ENCODE measurements at places on chromosomes 12 and 14.
A peak's percentile ranks its signal among the peaks of the same experiment; 100 is the strongest.

GRCh38 chr12:65051218-65051617, 69.9 kb downstream of the WIF1 start:
- no peak for DNase-seq

- no peak for DNase-seq
Observed at GRCh38 chr12:28222081-28222700, 31.9 kb downstream of the CCDC91 start.

GRCh38 chr12:685388-685787, 22.1 kb upstream of the NINJ2 start:
- DNase-seq, result peak; percentile 27

GRCh38 chr14:61476105-61476753, 154.8 kb downstream of the PRKCH start:
- no peak for DNase-seq

- DNase-seq, result peak; percentile 28
Observed at GRCh38 chr12:82650627-82651337, 35.9 kb upstream of the TMTC2 start.

DNA sequence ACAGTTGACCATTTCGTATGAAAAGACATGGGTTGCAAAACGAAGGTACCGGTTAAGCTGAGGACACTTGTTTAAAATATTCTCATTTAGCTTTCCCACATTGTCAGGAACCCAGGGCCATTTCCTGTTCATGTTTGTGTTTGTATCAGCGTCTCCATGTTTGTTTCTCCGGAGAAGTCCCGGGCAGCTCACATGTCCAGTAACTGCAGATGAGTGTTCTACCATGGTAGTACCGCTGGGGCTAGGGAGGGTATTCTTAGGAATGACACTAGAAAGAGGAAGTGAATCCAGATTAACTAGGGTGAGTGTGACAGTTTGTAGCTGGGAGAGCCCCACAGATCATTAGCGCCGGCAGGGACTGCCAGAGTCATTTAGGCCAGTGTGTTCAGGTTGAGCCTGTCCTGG, 50.0 kb upstream of the EVL start:
- peak; percentile 83 for DNase-seq

- DNase-seq, result no peak
Observed at GRCh38 chr14:96710060-96710666, 87.0 kb upstream of the VRK1 start.

DNA sequence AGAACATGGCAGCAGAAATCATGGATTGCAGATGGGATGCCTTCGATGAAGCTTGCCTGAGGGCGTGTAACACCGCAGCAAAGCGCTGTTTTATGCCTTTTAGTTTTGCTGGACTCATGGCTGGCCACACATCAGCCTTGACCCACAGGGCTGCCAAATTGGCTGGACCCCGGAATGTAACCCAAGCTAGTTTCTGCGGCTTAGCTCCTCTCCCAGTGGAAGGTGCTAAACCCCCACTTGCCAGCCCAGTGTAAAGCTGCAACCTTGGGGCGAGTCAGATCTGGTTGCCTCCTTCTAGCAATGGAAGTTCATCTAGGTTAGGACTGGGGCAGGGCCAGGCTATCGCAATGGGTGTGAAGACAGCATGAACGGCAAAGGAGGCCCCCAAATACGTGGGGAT, 38.3 kb downstream of the MEG3 start:
- DNase-seq, result no peak

GRCh38 chr14:70073924-70074566, 114.7 kb downstream of the SLC8A3 start:
- peak; percentile 80 for DNase-seq

DNA sequence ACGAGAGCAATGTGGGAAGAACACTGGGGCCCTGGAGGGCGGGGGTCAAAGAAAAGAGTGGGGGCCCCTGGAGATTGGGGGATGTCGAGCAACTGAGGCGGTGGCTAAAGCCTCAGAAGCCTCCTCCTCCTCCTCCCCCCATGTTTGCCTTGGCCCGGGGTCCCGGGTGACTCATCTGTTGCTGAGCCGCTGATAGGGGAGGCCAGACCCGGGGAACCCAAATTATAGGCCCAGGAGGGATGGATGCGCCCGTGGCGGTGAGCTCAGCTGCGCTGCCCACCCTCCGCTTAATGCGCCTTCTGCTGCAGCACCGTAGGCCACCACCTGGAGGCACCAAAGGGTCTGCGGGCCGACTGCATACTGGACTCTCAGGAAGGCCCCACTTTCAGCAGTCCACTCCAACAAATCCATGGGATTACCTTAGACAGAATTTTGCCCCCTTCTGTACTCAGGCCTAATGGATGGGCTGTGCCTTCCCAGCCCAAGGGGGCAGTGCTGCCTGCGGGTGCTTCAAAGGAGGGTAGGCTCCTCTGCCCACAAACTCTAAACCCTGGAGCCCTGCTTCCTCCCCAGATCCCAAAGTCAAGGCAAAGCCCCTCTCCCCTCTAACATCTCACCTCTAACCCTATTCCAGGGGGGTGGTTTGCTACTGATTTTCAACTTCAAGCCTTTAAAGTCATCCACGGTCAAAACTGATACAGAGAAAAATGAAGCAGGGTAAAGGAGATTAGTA, 2.6 kb upstream of the WNT10B start:
- peak; percentile 46 for DNase-seq

DNA sequence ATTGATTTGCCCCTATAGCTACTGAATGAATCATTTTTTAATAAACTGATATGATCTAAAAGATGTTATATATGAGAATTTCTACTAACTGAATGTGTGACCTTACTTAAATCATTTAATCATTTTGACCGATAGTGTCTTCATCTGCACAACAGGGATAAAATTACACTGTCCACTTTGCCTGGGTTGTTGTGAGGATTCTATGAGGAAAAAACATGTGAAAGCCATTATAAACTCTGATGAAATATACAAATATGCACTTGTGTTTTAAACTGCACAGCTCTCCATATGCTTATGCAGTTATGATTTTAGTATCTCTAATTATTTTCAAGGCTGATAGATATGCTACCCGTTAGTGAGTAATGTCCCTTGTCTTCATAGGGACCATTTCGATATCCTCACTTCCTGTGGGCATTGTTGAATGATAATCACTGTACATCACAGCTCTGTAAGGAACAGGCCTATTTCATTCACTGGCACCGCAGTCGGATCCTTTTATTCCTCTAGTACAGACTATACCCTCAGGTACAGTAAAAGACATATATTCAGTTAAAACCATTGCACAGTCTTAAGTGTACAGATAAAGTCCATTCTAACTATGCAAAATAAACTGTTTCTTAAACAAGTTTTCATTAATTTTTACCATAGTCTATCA, 88.7 kb upstream of the RAP1B start:
- DNase-seq, result no peak

- no peak for DNase-seq
Observed at GRCh38 chr14:83863042-83863774, 1666.7 kb upstream of the FLRT2 start.

DNA sequence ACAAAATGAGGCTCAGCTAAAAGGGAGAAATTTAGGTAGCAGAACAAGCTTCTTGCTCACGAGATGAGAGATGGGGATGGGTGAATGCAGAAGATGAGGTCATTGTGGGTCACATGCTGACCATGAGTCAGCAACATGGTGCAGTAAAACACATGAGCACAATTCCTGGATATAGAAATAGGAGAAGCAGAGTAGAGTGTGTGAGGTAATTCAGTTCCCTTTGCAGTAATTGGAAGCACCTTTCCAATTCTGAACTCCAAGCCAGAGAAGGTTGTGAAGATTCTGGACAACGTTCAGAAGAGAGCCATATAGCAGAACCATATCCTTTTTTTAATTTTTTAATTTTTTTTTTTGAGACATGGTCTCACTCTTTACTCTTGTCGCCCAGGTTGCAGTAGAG, 62.0 kb upstream of the LMNTD1 start:
- DNase-seq, result peak; percentile 62

GRCh38 chr14:56199095-56199981, 81.1 kb downstream of the PELI2 start:
- DNase-seq, result no peak

GRCh38 chr14:37422748-37423147, 172.3 kb downstream of the FOXA1 start:
- DNase-seq, result no peak

- DNase-seq, result no peak
Observed at GRCh38 chr14:77122526-77123125, 19.0 kb downstream of the ZDHHC22 start.

DNA sequence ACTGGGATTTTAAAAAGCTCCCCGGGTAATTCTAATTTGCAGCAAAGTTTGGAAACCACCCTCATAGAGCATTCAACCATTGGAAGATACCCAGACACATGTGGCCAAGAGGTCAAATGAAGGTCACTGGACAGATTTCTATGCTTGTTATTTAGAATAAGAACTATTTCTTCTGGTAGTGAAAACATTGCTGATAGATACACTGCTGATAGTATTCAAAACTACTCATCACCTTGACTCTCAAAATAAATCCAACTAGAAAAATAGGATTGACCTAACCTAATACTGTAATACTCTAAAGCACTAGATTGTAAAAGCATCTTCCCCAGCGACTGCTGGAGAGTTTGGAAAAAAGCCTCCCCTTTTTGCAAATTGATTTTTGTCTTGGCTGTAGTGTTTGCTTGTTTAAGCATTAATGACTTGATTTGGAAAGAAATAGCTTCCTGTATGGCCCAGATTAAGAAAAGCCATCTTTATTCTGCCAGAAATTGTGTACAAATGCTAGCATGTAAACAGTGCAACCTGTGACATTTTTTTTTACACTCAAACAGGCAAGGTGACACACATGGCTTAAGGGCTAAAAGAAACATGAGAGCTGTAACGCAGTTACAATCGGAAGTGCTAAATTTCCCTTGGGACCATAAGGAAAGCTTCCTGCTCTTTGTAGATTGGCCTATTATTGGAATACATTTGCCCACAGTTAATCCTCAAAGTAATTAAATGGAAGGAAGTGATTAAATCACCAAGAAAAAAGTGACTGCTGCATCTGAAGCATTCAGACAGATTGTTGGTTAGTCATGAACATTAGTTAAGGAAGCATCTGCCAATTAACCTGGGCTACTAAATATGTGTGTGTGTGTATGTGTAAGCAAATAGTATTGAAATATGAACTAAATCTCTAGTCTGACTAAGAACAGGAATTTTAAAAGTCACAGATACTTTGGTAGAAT, 356.5 kb upstream of the ATP2B1 start:
- no peak for DNase-seq

DNA sequence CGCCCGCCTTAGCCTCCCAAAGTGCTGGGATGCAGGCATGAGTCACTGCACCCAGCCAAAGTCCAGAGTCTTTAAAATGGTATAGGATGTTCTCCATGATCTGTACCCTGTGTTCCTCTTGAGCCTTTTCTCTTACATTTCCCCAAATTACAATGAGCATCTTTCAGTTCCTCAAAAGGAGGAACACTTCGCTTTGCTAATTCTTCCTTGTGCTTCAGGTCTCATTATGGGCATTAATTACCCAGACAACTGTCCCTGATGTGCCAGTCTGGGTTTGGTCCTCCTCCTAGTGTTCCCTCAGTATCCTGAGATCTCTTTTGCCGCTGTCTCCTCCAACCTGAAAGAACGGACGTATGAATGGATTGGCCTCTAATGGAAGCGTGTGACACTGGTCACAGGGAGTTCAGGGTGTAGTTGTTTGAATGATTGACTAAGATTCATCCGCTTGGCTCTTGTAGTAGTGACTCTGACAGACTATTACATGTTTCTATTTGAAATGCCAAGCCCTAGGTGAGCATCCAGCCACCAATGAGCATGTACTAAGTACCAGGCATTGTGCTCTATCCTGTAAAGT, 8.2 kb downstream of the PRKCH start:
- no peak for DNase-seq

DNA sequence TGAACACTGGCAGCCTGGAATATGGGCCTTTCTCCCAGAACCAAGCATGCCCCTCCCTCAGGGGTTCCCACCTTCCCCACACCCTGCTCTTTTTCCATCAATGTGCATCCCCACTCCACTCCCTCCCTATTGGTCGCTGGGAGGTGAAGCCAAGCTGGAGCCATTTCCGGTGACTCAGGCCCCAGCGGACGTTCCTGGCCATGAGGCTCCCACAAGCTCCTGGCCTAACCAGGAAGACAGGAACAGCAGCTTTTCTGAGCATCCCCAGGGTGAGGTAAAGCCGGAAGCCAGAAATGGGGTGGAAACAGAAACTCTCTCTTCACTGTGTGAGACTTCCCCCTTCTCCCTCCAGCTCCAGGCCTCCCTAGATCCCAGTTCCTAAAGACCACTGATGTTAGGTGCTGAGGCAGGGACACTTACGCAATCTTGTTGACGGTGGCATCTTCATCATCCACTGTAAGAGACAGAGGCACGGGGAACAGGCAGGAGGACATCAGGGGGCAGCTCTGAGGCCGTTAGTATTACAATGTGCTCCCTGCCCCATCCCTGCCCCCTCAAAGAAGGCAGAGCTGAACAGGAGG, 5.1 kb downstream of the LMBR1L start:
- no peak for DNase-seq

DNA sequence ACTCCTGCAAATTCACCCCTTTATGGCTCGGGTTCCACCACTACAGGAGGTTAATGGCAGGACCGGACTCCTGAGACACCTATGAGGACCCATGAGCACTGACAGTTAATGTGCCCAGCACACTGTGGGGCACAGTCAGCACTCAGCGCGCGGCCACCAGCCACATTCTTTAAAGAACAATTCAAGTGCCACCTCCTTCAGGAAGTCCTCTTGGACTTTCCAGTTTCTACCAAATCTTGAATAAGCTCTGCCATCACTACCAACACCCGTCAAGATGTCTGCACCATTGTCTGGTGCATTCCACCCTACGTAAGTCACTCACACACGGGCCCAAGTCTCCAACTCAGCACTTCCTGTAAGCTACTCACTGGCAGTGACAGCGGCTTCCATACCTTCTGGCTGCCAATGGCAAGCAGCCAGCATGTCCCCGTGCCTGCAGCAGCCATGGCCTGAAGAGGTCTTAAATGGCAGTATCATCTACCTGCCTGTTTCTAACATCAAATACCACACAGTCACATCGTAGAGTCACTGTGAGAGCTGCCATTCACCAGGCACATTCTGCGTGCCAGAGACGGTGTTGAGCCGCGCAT, 48.5 kb downstream of the CDC42BPB start:
- peak; percentile 21 for DNase-seq

DNA sequence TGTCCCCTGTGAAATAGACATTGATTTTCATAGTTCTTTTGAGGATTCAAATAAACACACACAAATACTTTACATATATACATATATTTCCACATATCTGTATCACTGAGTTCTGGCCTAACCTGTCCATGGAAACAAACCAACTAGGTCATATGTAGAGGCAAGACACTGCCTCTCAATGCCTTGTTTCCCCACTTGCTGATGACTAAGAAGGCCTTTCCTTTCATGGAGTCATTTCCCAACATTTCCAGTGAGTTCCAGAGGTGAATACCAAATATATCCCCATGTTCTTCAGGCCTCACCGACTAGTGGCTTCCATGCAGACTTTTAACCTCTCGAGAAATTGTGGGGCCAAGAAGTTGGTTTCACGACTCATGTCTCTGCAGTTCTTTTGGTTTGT, 120.8 kb downstream of the DNAI7 start:
- DNase-seq, result no peak

Measured in NB4 (cell line).